ENCODE measurements at places on chromosomes 5 and 9.

DNA sequence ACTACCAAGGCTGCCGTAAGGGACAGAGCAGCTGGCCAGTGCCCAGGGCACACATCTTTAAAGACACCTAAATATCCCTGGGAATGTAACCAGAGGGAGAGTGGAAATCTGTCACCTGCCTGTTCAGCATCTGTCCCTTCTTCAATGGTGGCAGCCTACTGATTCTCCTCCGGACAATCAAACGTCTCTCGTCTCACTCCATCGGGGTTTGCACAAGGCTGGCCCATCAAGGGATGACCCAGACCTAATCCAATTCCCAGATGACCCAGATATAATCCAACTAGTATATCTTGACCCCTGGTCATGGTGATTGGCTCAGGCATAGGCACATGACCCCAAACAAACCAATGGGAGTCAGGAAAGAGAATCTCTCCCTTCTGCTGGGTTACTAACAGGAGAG is 93.5 kb downstream of the HRH2 start:
- no peak for DNase-seq

DNA sequence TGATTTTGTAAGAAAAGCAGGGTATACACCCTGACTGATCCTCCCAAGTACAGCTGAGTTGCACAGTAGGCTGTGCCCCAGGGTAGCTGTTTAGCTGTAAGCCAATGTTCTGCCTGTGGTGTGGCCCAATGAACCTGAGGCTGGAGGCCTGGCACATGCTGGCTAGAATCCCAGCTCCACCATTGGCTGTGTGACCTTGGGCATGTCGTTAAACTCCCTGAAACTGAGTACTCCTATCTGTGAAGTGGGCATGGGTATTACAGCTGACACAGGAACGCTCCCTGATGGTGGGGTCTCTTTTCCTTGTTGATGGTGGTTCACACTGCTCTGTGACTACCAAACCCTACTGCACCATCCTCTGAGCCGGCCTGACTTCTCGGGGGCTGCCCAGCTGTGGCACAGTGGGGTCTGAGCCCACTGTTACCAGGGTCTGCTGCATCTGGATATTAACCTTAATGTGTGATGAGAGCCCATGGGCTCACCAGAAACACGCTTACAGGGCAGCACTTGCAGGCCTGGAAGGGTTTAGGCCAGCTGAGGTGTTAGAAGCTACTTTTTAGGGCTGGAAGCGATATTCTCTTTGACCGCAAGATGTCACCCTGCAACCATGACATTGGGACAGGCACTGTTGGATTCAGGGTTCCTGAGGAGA is 7.0 kb upstream of the GADD45G start:
- DNase-seq, result no peak

- DNase-seq, result no peak
These were observed 8.2 kb upstream of the CCL21 start for GRCh38 chr9:34717996-34718614.

DNA sequence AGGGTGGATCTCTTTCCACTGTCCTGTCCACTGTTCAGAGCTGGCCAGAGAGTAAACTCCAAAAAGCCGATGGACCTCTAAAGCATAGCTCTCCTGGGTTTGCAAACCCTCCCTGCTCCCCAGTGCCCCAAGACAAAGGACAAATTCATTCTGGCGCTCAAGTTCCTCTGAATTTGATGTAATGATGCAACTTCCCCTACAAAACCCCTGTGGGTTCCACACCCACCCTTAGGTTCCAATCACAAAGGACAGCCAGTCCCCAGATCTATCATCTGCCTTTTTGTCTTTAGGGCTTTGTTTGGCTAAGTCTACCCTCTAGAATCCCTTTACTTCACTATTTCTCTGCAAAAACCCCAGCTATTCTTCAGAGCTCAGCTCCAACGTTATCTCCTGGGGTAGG is 57.4 kb upstream of the SLC25A51 start:
- DNase-seq, result no peak

DNA sequence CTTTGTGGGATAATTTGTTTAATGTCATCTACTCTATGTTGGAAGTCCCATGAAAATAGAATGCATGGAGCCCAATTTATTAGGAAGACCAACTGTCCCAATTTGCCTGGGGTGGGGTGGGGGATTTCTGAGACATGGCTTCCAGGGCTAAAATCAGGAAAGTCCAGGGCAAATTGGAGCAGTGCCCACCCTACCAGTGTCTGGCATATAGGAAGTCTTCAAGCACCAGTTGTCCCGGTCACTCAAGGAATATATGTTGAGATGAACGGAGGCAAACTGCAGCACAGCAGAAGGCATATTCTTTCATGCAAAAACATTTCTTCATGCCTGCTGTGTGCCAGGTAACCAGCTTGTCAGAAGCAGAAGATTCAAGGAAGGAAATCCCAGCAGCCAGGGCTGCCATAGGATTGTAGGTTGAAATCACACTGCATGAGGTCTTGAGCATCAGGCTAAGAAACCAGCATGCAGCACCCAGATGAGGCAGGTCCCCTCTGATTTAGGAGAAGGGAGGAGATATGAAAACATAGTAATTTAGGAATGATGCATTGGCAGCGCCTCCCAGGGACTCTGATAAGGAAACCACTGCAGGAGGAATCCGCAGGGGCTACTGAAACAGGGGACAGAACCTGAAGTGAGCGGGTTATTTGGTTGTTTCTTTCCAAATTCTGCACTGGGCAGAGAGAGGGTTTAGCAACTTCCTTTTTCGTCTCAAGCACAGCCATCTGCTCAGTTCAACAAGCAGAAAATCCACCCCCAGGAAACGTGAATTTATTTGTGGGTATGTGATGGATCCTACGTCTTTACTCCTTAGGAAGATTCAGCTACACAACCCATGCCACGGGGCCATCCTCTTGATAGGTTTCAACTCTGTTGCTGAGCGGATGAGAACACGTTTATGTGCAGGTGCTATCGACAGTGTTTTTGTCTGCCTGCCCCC is 112.6 kb upstream of the CPEB4 start:
- DNase-seq, result no peak

DNA sequence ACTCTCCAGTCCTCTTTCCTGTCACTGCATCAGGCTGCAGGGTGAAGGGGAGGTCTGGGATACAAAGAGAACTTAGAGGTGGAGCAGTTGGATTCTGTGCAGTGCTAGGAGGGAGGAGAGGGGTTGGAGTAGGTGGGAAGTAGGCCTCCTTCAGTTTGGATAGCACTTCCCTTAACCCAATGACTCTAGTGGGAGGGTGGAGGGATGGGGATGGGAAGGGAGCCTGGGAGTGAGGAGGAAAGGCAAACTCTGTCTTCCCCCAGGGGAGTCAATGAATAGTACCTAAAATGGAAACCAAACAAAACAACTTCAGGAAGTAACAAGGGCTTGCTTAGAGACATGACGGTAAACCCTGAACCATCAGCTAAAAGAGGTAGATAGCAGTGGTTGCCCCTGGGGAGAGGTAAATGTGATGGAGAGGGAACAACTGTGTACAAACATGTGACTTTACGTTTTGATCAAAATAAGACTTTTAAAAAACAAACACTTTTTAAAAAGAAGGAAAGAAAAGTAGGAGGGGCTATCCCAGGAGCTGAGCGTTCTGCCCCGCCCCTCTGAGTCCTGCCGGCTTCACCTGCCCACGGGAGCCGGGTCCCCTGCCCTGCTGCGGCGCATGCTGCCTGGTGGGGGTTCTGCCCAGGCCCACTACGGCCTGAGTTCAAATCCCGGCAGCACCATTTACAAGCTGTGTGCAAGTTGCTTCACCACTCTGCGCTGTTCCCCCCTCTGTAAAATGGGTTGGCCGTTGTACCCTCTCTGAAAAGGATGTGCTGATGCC is 30.9 kb downstream of the GSN start:
- DNase-seq, result no peak

- DNase-seq, result no peak
These were observed 241.2 kb downstream of the FAM114A2 start for GRCh38 chr5:153797484-153797883.

DNA sequence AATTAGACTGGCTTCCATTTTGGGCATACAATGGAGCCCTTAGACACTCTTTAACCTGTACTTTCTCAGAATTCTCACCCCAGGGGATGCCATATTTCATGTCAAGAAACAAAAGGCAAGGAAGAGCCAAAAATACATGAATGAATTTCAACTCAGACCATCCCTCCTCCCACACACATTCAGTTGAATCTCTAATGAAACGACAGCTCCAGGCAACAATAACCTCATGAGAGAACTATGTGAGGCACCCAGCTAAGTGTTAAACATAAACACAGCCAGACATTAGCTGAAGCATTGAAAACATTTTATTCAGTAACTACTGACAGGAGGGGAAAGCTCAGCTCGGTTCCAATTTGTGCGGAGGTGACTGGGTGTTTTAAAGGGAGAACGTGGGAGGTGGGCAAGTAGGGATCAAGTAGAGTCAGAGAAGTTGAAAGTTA is 1359.1 kb upstream of the CDH9 start:
- no peak for DNase-seq

DNA sequence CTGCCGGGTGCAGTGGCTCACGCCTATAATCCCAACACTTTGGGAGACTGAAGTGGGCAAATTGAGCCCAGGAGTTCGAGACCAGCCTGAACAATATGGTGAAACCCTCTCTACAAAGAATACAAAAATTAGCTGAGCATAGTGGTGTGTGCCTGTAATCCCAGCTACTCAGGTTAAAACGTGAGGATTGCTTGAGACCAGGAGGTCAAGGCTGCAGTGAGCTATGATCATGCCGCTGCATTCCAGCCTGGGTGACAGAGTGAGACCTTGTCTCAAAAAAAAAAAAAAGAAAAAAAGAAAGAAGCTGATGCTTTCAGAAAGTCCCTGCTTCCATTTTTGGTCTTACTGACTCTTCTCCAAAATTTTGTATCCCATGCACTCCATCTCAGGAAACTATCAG is 31.3 kb downstream of the SNAPC3 start:
- no peak for DNase-seq

- DNase-seq, result no peak
These were observed 68.8 kb downstream of the ELL2 start for GRCh38 chr5:95892784-95893354.

GRCh38 chr5:99948850-99949249 is 586.3 kb upstream of the FAM174A start:
- no peak for DNase-seq

DNA sequence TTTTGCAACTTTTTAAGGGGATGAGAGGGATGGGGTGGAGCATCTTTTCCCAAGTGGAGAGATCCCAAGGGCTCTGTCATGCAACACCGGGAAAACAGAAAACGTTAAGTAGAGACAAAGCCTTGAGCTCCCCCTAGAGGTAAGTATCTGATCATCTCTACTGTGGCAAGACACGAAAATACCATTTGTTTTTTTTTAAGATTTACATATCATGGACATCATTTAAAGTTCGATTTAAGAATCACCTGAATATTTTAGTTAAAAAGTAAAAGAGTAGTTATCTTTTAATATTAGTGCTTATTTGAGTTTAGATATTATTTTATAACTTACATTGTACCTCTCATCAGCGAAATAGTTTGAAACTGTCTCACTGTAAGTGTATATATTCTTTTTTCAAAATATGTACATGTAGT is 200.4 kb downstream of the LRRC70 start:
- DNase-seq, result no peak

GRCh38 chr5:159207686-159208513 is 1.5 kb downstream of the RNF145 start:
- peak; percentile 65 for DNase-seq

DNA sequence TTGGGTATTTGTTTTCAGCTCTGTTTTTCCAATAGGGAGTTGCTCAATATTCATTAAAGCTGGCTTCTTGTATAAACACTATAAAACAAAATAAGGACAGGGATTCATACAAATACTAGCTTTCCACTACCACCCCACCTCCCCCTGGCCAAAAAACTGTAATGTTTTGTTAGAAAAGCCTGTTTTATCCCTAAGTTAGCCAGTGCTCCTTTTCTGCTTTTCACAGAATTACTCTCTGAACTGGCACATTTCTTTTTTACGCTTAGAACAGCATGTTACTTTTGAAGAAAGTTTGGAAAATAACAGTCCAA is 147.4 kb upstream of the DMRT1 start:
- DNase-seq, result no peak

GRCh38 chr5:79396265-79396664 is 117.7 kb downstream of the HOMER1 start:
- no peak for DNase-seq

- DNase-seq, result no peak
These were observed 1.9 kb upstream of the UBE2QL1 start for GRCh38 chr5:6446626-6447309.

GRCh38 chr5:123208668-123209501 is 119.8 kb downstream of the PRDM6 start:
- no peak for DNase-seq

- DNase-seq, result no peak
These were observed 155.7 kb downstream of the C9orf50 start for GRCh38 chr9:129464972-129465833.

DNA sequence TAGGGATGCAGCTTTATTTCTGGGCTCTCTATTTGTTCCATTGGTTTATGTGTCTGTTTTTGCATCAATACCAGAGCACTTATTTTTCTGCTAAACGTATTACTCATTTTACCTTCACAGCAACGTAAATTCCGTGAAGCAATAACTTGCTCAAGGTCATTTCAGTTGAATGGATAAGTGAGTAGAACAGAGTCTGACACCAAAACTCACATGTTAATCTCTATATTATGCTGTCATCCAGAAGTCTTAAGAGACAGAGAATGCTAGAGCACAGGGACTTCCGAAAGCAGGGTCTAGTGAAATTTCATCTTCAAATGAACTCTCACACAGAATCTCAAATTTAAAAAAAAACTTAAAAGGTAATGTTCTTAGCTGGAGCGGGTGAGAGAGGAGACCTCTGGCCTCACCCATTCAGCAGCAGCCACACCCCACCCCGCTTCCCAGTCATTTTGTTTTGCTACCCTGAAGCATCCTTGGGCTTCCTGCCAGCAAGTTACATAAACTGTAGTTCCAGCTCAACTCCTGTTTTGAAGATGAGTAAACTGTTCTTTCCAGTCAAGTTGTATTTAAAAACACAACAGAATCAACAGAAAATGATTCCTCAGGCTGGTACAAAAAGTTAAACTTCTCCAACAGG is 69.3 kb downstream of the TRIM36 start:
- no peak for DNase-seq

- no peak for DNase-seq
These were observed 21.7 kb downstream of the F2RL2 start for GRCh38 chr5:76601470-76601869.

Data from stimulated activated CD4-positive, alpha-beta T cell treated with anti-CD3 and anti-CD28 coated beads, Interleukin-15, amount 100 ng/mL, for 1 hour (primary cell).